ENCODE measurements at places on chromosomes 2 and 18.

GRCh38 chr18:68660354-68661183 is 54.3 kb downstream of the TMX3 start:
- DNase-seq = peak; percentile 48

- no peak for DNase-seq
Measured at GRCh38 chr2:82233806-82234205, 1929.3 kb upstream of the LRRTM1 start.

DNA sequence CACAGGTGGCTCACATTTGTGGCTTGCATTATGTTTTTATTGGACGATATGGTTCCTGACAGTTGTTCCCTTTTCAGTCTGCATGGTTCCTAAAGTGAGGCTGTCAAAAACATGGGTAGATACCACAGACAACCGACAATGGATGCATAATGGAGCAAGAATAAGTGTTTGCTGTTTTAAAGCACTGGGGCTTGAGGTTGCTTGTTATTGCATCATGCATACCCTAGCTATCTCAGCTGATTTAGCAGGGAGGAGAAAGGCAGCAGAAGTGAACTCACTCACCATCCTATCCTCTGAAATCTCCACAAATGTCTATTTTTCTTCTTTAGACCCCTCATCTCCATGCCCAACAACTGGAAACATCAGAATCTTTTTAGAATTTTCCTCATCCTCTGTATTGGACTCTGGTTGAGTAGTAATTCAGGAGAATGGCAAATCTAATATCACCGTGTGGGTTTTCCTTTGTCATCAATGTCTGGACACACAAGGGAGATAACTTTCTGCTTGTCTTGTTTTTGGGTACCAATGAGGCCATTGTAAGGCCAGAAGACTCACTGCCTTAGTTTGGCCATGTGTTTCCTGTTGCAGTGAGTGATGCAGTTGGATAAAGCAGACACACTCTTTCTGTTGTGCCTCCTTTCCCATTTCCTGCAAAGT is 46.7 kb downstream of the FBXO48 start:
- no peak for DNase-seq

- DNase-seq = peak; percentile 57
Measured at GRCh38 chr2:24400207-24400907, 40.0 kb upstream of the ITSN2 start.

DNA sequence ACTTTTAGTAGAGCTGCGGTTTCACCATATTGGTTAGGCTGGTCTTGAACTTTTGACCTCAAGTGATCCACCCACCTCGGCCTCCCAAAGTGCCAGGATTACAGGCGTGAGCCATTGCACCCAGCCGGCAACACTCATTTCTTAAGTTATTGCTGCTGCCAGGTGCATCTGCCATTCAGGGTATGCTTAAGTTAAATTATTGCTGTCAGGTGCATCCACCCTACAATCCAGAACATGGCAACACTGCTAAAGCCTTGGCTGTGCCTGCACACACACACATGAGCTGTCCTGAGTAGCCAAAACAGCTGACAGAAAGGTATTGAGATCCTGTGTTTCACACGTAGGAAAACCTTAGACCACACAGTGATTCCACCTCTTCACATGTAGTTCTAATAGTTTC is 148.2 kb downstream of the FAM161A start:
- no peak for DNase-seq

GRCh38 chr2:44388877-44389276 is 27.1 kb downstream of the CAMKMT start:
- DNase-seq = no peak

DNA sequence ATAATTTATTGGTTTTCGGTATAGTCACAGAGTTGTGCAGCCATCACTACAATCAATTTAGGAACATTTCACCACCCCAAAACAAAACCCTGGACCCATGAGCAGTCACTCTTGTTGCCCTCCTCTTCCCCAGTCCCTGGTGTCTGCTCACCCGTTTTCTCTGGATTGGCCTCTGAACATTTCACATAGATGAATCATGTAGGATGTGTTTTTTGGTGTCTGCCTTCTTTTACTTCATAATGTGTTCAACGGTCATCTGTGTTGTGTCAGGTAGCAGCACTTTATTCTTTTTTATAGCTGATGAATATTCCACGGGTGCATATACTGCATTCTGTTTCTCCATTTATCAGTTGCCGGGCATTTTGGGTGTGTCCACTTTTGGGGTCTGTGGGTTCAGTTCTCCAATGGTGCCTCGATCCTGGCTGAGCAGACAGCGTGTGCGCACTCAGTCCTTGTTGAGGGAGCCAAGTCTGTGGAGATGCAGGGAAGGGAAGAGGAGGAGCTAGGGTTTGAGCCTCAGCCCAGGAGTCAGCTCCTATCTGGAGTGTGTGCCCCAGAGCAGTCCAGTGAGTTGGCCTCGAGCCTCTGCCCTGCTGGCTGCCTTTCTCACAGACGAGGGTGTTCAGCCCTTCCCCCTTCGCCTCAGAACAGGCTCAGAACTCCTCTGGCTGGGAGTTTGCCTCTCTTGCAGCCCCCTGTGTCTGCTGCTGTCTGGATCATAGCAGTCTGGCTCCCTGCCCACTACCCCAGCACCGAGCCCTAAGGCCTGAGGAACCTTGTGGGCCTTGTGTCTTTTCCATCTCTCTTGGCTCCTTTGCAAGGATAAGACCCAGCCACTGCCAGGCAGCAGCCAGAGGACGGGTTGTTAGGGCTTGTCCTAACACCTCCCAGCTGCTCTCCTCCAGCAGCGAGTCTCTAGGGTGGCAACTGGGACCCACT is 18.0 kb downstream of the C2orf74 start:
- peak; percentile 70 for DNase-seq

DNA sequence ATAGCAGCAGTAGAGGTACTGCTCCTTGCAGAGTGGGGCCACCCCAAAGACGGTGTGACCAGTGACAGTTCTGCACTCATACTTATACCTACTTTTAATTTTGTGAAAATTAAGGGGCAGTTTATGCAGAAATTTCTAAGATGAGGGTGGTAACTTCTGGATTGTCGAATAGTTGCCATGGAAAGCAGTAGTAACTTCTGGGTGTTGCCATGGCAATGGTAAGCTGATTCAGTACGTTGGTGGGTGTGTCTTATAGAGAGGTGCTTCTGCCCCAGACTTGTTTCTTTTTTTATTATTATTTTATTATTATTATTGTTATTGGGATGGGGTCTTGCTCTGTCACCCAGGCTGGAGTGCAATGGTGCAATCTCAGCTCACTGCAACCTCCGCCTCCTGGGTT is 82.8 kb upstream of the L3MBTL4 start:
- no peak for DNase-seq

DNA sequence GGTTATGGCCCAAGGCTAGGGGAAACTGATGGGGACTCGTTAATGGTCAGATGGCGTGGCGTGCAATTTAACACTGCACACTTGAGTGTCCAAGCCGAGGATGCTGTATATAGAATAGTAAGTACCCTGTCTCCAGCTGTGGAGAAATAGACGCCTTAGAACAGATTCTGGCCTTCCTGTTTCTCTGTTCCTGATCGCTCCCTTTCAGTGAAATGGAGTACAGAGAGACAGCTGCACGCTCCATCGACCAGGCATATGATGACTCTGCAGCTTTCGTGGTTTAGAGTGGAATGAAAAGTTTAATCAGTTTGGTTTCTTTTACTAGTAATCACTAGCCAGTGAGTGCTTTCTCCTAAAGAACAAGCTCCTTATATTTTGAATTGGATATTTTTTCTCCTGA is 213.4 kb downstream of the NEDD4L start:
- DNase-seq = no peak

- no peak for DNase-seq
Measured at GRCh38 chr2:128978212-128978611, 659.5 kb upstream of the HS6ST1 start.

- no peak for DNase-seq
Measured at GRCh38 chr2:98875081-98875728, 60.8 kb downstream of the CRACDL start.

DNA sequence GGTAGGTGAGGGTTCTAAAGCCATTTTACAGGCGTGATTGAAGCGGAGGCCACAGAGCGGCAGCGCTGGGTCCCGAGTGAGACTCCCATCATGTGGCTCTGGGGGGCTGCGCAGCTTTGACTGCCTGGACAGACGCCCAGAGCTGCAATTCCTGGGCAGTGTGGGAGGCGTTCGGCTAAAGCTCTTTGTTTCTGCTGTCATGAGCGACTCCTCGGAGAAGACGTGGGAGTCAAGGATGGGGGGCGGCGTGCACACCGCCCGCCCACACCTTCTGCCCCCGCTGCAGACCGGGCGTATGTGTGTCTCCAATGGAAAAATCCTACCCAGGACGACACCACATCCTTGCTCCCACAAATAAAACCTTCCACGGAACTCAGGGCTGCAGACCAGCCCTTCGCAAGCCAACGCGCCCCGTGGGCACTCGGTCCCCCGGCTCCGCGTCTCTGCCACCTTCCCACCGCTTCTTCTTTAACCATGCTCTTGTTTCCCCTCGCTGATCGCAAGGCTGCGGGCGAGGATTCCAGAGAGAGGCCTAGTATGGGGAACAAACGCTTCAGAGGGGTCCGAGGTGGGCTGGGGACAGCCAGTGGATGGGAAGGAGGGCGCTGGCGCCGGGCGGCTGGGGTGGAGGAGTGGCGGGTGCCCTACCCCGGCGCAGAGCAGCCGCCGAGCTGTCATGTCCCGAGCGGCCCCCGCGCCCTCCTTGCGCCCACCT is 680 bp upstream of the LBH start:
- no peak for DNase-seq

- DNase-seq = no peak
Measured at GRCh38 chr2:70523996-70524965, 29.3 kb downstream of the TGFA start.

DNA sequence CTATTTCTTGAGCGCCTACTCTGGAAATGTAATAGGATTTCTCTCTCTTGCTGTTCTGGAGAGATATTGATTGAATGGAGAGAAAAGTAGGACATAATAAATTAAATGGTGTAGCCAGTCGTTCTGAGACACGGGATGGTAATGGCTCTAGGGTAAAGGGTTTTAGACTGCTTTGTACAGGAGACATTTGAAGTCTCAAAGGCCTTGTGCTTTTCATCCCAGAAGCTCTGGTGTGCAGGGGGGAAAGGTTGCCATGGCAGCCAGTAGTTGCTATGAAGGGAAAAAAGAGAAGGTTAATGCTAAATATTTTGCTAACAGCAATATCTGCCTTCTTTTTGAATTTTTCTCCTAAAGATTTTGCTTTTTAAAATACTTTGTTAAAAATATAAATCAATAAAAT is 359.3 kb downstream of the RIT2 start:
- DNase-seq = no peak

DNA sequence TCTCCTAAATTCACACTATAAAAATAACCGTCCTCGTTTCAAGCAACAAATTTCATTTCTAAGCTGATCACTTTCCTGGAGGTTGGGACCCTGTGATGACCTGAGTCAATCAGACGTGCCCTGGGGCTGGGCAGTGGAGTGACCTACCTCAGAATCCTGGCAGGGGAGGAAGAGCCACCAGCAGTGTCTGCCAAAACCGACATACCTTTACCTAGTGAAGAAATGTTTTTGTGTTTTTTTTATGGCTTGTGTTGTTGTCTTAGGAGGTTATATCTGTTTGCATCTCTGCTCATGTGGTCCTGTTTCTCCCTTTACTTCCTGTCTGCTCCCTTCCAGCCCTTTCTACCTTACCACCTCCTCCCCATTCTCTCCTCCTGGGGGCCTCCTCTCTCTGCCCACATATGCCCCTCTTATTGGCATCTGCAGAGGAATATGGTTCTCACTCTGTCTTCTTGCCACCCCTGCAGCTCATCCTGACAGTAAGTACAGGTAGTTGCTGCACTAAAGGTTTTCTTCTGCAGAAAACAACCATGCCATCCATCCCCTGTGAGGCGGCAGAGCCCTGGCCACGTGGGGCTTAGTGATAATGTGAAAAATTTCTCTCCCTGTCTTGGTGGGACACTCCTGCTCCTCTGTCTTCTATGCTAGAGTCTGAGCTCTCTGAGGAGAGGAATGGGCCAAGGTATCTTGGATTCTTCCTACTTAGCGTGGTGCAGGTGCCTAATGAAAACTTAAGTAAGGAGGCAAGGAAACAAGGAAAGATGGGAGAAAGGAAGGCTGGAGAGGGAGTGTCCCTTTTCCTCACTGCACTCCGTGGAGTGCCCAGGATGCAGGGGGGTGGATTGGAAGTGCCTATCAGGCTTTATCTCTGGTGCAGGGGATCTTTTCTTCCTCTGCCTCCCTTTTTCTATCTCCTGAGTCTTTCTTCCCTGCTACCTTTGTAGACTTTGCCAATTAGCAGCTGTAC is 15.4 kb downstream of the ACOXL start:
- no peak for DNase-seq

DNA sequence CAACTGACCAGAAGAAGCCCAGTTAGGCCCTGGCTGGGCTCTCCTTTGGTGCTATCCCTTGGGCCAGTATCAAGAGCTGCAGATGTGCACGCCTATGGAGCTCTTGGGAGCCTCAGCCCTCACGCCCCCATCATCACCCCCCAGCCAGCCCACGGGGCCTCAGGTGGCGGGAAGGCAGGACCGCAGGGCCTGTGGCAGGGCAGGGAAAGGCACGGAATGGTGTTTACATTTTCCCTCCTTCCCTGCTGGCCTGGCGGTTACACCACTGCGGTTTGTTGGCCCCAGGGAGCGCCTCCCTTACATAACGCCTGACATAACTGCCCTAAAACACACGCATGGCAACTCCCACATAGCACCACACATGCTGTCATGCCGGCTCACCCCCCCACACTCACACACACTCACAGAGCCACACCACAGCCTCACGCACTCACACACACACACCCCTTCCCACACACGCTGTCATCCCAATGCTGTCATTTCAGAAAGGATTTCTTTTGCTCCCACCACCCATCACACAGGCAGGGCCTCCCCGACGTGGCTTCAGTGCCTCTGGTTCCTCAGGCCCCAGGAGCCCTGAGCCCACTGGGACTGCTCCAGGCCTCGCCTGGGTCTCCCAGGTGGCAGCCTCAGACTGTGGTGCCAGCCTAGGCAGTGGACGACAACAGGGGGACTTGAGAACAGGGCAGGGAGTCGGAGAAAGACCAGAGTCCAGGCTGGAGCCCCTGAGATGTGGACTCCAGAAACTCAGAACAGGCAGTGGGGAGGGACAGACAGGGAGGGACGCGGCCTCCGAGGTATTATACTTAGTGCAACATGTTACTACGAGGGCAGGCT is 15.7 kb downstream of the ZFP36L2 start:
- DNase-seq = no peak

- DNase-seq = no peak
Measured at GRCh38 chr2:55901941-55902340, 21.6 kb downstream of the EFEMP1 start.

- no peak for DNase-seq
Measured at GRCh38 chr2:61173116-61173515, 11.1 kb downstream of the C2orf74 start.

DNA sequence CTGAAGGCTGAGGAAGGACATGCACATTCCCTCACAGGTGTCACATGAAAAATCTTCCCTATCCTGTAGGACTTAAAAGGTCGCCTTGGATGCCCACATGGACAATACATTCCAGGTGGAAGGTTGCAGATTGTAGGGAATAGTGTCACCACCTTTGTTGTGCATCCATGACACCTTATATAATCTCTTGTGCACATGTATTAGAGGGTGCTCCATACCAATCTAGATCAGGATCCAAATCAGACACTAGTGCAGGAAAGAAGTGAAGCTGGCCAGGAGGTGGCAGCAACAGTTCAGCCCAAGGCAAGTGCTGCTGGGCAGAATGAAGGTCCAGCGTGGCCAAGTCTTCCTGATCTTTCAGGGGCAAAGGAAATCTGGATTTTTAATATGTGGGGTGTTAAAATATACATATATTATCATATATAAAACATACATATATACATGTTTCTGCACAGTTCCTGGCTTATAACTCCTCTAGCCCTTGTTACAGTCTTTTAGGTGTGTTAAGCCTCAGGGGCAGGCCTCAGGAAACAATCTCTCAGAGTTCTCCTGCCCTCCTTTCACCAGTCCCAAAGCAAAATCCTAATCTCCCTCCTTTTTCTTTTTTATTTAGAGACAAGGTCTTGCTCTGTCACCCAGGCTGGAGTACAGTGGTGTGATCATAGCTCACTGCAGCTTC is 16.6 kb downstream of the NIF3L1 start:
- DNase-seq = peak; percentile 72

All from globus pallidus (tissue), 1 donor.